ENCODE measurements at places on chromosomes 5 and 9.

DNA sequence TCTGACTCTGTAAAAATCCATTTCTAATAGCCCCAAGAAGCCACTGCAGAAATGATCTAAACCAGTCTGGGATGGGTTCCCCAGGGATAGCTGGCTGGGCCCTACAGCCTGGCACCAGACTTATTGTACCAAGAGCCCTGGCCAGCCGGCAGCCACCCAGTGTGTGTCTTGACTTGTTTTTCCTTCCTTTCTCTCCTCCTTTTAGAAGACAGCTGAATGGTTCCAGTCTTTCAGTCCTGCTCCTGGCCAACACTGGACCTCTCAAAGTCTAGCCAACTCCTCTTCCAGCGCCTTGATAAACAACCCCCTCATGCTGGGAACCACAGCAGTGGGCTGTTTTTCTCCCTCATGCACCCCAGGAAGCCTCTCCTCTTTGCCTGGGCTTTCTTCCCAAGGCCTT lies 34.1 kb downstream of the ATOX1 start:
- no peak for DNase-seq

- no peak for DNase-seq
Measured at GRCh38 chr5:57659886-57660285, 177.3 kb upstream of the ACTBL2 start.

GRCh38 chr5:14871214-14872069 lies at the start of gene ANKH:
TSS of gene ANKH (minus strand) at chr5:14871778. CDS start at chr5:14871447, 331 bp downstream.
- peak; percentile 71 for DNase-seq

GRCh38 chr5:33526755-33527154 lies 86.0 kb downstream of the TARS1 start:
- no peak for DNase-seq

GRCh38 chr9:34185778-34186551 lies 7.1 kb downstream of the UBAP1 start:
- no peak for DNase-seq

GRCh38 chr5:16618138-16618897 lies 1.5 kb upstream of the RETREG1 start:
- no peak for DNase-seq

GRCh38 chr9:4657426-4658159 lies 4.5 kb upstream of the PLPP6 start:
- no peak for DNase-seq

GRCh38 chr9:38202336-38202938 lies 133.4 kb upstream of the SHB start:
- DNase-seq, result no peak

- peak; percentile 65 for DNase-seq
Measured at GRCh38 chr9:72363908-72364678, 915 bp downstream of the ZFAND5 start.

Data from T-helper 22 cell (primary cell).